Inflammatory macrophage treated with lipopolysaccharide for 1 hour (primary cell): ENCODE measurements at places on chromosomes 7 and 10.

DNA sequence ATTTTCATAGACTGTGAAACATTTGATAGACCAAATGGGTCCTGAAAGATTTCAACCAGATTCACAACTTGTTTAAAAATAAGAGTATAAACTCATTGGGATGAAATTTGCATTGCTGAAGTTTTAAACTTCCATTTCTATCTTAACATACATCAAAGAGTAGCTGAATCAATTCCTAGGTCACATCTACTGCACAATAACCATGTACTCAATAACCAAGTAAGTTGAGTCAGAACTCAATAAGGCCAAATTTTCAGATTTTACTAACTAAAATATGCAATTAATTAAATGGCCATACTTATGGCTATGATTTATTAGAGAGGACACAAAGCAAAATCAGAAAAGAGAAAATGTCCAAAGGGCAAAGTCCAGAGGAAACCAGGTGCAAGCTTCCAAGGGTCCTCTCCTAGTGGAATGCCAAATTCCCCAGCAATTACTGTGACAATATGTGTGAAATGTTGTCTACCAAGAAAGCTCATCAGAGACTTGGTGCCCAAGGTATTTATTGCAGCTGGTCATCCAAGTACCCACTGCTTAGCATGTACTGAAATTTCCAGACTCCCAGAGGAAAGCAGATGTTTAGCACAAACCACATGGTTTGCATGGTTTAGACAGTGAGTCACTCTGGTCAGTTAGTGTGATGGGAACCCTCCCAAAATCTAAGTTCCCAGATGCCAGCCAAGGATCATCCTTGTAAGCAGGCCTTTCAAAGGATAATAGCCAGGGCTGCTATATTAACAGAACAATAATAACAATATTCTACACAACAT is 238.9 kb downstream of the IPMK start:
- no peak for DNase-seq

GRCh38 chr7:102321351-102322201 is 34.7 kb downstream of the SPDYE6 start:
- no peak for DNase-seq

GRCh38 chr7:135102372-135102771 is 45.5 kb upstream of the TMEM140 start:
- DNase-seq = no peak

- DNase-seq = no peak
Observed at GRCh38 chr10:13062803-13063202, 37.2 kb upstream of the OPTN start.

DNA sequence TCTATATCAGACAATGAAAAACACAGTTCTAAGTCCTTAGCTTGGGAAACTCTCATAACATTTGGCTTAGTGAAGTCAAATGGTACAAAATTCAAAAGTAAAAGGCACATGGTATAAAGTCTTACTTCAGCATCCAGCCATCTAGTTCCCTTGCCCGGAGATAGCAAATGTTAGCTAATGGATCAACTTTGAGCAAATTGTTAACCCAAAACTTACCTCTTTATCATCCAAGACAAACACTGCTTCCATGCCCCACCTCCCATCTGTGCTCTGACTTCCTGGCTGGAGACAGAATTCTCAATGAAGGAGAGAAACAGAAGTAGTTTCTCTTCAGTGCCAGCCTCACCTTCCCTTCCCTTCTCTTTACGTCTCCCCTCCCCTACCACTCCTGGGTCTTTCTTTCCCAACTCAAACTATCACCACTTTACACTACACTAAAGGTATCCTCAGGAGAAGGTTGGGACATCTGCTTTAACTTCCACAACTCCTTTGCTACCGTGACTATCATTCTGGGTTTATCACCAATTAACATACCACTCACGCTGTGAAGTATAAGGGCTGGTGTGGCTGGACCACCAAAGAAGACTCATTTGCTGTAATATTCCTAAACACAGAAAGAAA is 21.2 kb upstream of the ZNRF2 start:
- no peak for DNase-seq

DNA sequence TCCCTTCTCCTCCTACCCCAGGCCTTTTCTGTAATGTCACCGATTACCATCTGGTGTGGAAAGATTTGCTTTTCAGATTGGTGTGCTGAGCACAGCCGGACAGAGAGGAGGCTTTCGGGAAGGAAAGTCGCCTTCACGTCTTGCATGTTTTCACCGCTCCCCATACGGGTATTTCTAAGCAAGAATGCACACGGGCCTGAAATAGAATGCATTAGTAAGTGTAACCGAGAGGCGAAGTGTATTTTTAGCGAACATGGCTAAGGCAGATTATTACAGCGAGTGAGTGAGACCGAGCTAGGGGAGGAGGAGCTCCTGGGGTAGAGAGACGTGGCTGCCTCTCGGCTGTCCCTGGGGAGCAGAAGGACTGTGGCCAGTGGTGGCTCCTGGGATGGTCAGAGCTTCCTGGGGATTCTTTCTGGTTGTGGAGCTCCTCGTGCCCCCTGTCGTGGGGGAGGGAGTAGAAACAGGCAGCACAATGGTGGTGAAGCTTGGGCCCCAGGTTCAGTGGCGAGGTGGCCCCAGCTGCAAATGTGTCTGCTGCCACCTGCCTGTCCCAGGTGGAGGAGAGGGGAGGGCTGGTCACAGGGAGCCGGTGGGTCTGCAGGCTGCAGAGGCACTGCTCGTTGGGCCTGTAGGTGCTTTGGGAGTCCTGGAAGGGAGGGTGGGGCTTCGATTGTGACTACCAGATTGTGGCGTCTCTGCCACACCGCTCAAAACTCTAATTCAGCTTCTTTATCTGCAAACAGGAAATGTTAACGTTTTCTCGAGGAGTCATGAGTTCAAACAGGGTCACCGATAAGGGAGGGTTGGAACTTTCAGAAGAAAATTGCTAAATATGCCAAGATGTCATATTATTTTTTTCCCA is 135.8 kb downstream of the CAMK1D start:
- no peak for DNase-seq

GRCh38 chr10:22246680-22247391 is 29.0 kb upstream of the EBLN1 start:
- DNase-seq = peak; percentile 61

DNA sequence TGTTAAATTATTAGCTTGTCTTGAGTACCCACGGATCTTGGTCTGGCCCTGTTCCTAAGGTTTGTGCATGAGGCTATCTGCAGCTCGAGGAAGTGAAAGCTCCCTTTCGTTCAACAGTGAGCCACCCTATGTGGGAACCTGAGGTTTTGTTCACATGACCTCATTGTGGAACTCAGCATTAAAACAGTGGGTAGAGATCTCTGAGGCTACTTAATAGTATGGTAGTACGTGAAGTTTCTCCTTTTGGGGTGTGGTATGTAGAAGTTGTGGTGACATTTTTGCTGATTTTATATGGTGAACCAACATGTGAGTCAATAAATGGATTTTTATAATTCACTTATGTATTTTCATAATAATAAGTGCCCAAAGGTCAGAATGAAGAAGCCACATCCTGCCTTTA is 252.7 kb upstream of the FERD3L start:
- peak; percentile 75 for DNase-seq

GRCh38 chr7:155247479-155248365 is 50.0 kb upstream of the INSIG1 start:
- DNase-seq = no peak

GRCh38 chr7:95245828-95246500 is 78.4 kb downstream of the PON1 start:
- DNase-seq = no peak

- DNase-seq = no peak
Observed at GRCh38 chr7:12730523-12730922, 43.1 kb downstream of the ARL4A start.

- DNase-seq = no peak
Observed at GRCh38 chr7:51369746-51370145, 53.1 kb upstream of the COBL start.

DNA sequence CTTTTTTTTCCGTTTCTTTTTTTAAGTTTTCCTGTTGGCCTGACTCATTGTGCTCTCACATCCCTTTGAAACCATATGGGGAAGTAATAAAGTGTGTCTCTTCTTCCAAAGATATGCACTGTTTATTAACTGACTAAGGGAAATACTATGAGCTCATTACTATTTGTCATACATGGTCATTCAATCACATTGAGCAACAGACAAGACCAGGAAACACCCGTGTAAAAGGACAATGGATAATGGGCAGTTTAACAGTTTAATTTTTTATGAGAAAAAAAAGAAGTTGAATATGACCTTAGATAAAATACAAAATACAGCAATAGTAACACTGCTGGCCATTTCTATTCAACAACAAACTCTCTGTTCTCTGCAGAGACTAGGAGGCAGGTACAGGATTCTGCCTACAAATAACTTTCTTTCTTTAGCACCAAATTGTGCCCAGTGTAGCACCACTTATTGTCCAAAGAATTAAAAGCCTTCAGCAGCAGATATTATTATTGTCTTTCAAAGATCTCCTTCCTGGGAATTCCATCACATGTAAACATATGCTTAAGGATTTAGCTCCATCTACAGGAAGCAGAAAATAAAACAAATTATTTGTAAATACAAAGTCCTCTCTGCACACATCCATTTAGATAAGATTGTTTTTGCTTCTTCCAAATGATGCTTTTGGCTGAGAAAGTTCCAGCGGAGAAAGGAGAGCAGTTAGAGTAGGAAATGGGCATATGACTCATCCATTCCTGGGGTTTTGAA is 55.0 kb upstream of the AKR1E2 start:
- peak; percentile 94 for DNase-seq

GRCh38 chr7:29511337-29511736 is 52.3 kb upstream of the PRR15 start:
- no peak for DNase-seq

GRCh38 chr7:23347682-23348180 is 48.6 kb downstream of the MALSU1 start:
- peak; percentile 75 for DNase-seq

GRCh38 chr7:46155367-46155766 is 234.3 kb upstream of the IGFBP3 start:
- no peak for DNase-seq

DNA sequence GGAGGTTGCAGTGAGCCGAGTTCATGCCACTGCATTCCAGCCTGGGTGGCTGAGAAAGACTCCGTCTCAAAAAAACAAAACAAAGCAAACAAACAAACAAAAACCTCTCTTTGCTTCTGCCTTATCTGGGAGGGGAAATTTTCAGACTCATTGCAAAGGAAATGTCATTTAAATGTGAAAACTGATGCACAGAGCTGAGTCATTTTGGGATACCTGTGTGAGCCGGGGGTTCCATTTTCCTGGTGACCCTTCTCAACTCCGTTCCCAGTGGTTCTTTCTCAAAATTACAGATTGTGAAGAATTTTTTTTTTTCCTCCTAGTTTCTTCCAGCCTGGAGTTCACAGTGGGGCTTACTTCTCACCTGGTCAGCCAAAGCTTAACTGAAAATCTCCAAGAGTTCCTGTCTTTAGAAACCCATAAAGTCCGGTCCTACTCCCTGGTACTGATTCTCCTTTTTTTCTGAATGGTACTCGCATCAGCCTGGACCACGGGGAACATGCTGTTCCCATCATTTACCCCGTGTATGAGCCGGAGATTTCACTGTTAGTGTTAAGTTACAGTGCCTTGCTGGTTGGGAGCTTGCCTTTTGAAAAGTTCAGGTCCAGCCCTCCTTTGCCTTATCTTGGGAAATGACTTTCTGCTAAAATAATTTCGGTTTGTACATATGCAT is 56.9 kb downstream of the RBM20 start:
- DNase-seq = no peak
